ENCODE measurements at places on chromosomes 1 and 21.

DNA sequence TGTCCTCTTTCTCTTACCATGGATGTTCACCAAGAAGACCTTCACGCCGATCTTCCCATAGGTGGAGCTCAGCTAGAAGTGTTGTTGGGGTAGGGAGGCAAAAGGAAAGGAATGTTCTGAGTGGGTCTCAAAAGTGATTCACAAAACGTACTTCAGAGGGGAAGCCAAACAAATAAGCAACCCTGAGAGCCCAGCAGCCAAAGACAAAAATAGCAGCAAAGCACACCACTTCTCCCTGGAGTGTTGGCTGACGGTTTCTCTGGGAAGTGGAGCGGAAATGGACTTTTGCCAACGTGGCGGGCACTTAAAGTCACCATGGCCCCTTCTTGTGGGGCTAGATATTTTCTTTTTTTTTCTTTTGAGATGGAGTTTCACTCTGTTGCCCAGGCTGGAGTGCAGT is 23.1 kb downstream of the SLC26A9 start:
- DNase-seq = no peak

GRCh38 chr1:59004755-59005154 is 220.9 kb upstream of the JUN start:
- DNase-seq = no peak

DNA sequence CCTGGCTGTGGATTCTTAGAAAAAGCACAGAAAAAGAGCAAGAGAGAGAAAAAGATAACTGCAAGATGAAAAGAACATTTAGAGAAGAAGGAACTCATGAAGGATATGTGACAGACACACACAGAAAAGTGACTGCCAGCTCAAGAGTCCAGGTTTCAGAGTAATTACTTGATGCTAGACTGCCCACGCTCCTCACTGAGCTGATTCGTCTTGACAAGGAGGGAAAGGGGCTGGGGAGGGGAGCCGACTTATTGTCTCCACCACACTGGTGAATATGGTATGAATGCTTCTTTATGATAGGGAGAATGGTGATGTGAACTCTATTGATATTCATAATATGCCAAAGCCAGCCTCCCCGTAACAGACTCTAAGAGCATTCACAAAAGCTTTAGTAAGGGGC is 140.4 kb downstream of the BRINP2 start:
- no peak for DNase-seq

GRCh38 chr1:158121604-158122254 is 59.0 kb upstream of the CD1D start:
- no peak for DNase-seq

- no peak for DNase-seq
Observed at GRCh38 chr21:31403596-31404333, 59.7 kb upstream of the TIAM1 start.

- no peak for DNase-seq
Observed at GRCh38 chr1:103111926-103112325, 3.6 kb upstream of the COL11A1 start.

DNA sequence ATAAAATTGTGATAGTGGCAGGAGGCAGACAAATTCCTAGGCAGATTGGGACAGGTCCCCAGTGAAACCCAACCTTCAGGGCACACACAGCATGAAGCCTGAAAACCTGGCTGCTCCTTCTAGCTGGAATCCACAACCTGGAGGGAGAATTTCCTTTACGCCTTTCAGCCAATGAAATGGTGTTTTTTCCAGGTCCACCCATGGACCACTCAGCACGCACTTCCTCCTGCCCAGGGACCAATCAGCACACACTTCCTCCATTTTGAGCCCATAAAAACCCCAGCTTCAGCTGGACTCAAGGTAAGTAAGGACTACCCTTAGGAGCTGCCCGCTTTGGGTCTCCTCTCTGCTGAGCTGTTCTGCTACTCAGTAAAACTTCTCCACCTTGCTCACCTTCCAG is 120.1 kb downstream of the AKT3 start:
- no peak for DNase-seq

DNA sequence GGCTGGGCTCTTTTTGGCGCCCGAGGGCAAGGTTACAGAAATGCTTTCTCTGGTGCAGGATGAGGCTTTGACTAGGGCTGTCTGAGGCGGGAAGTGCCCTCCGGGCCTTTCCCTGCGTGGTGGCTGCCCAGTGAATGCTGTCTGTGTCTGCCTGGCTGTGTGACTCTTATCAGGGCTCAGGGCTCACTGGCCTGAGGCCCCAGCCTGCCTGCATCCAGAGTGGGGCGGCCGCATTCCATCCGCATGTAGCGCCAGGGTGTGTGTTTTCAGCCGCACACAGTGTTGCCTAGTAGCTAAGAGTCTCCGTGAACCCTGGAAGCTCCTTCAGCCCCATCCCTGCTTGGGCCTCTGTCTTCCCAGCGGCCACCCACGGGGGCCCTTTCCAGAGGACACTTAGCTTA is 59.1 kb downstream of the FAAP20 start:
- no peak for DNase-seq

GRCh38 chr21:33769057-33769456 is 126.8 kb downstream of the ITSN1 start:
- DNase-seq = no peak

DNA sequence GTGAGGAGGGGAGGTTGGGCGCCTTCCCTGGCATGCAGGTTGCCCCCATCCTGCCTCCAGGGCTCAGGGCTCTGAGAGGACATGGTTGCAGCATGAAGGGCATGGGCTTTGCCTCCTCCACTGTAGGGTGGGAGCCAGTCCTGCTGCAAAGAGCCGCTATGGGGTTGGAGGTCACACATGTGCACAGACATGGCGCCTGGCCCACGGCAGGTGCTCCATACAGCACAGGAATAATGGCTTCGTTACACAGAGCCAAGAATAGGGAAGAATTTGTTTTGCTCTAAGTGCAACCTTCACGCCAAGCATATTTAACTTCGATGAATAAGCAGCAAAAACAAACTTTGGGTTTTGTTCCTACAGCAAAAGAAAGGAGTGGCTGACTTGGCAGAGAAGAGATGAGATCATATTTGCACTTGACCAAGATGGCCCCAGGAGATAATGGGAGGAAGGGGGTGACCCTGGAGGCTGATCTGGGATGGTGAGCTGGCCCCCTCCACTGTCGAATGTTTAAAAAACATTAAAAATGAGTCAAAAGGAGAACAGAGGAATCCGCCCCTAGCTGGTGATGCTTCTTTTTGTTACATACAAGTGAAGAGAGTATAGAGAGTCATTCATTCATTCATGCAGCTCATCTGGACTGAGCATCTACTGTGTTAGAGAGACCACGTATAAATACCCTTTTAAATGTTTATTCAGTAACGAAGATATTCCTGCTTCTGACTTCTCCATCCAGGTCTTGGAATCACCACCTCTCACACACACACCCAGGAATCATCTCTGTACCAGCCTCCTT is 12.4 kb upstream of the C2CD2 start:
- DNase-seq = no peak

DNA sequence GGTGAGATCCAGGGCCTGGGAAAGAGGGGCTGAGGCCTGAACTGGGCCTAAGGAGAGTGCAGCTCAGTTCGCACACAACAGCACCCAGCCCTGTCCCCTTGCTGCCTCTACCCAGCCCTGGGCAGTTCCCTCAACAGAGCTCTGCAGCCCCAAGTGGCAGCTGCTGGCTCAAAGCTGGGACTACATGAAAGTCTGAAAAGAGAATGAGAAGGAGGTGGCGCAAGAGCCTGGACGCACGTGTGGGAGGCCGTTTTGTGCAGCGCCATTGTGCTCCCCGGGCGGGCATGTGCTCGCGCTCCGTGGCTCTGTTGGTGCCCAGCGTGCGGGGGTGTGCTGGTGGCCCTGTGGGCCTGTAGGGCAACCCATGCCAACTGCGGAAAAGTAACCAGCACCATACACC is 10.3 kb downstream of the GPR37L1 start:
- DNase-seq = no peak

GRCh38 chr1:85576642-85577418 is 3.7 kb upstream of the CCN1 start:
- DNase-seq = no peak

- DNase-seq = no peak
Observed at GRCh38 chr1:41241749-41242341, at the start of gene SCMH1. Gene SCMH1, minus strand, starts transcription at chr1:41242306. Its CDS starts 56,173 bp downstream, at chr1:41186133.

GRCh38 chr1:153663211-153663610 is 4.7 kb downstream of the SNAPIN start:
- no peak for DNase-seq

- DNase-seq = no peak
Observed at GRCh38 chr1:203361945-203362719, 11.2 kb upstream of the FMOD start.

- no peak for DNase-seq
Observed at GRCh38 chr1:110928191-110928590, 35.5 kb downstream of the LRIF1 start.

- DNase-seq = no peak
Observed at GRCh38 chr21:41663805-41664788, 102.8 kb downstream of the RIPK4 start.

DNA sequence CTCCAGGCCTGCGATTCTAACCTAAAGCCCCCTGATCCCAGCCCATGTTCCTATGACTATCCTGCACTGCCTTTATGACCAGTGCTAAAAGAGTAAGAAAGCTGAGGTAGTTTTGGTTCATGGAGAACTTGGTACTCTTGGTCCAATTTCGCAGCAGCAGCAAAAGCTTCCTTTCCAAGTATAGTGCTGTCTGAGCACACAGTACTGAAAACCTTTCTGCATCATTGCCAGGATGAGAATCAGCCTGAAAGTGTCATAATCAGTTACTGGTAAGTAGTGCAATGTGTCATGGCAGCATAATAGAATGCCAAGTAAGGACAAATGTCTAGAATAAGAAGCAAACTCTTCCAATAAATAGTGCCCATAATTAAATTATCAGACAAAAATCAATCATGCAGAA is 889.6 kb upstream of the ADGRL4 start:
- no peak for DNase-seq

DNA sequence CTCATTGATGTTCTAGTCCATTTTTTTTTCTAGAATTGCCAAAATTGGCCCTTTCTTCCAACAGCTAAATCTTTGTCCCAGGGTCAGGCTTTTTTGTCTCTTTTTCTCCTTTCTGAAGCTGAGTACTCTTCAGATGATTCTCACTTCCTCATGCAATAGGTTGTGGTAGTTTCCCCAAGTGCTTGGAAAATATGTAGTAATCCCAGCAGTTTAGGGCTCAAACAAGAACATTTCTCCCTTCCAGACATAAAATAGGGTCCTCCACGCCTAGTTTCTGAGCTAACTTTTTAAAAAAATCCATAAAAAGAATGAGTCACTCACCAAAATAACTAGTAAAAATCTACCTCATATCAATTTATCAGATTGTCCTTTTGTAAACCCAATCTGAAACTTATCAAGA is 10.0 kb upstream of the MCOLN3 start:
- no peak for DNase-seq

GRCh38 chr1:83670909-83671565 is 327.9 kb downstream of the TTLL7 start:
- DNase-seq = no peak

DNA sequence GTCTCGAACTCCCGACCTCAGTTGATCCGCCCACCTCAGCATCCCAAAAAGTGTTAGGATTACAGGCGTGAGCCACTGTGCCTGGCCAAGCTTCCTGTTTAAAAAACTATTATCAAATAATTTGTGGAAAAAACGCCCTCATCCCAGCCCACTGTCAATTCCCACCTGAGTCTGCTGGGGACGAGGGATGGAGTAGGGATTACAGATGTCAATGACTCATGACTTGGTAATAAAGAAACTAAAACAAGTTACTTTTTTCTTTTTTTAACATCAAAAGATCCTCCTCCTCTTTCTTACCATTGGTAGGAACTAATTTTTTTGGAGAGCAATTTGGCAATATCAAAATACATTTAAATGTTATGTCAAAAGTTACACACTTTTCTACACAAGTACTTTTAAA is 9.7 kb downstream of the CNN3 start:
- DNase-seq = no peak

DNA sequence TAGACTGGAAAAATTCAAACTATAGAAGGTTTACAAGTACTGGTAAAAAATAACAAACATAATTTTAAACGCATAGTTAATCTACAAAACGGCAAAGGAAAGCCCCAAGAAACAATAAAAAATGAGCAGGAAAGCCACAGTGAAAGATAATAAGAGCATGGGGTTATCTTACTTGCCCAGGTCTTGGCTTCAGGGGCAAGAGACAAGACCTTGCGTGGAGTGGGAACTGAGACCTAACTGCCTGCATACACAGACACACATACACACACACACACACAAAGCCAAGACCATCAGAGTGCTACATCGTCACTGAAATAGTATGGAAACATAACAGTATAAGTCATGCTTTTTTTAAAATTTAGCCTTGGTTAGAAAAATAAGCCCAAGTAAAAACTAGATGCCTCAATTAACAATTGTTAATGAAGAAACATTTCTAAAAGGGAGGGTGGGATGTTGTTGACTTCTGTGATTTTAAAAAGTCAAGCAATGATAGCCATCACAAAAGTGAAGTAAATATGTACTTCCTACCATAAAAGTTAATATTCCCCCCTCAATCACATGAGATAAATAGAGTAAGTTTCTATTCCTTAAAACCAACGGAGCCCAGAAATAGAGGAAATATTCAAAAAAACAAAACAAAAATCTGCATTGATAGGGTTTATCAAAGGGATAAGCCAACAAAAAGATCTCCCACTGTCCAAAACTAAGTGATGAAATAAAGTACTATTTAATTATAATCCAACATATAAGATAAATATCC is 29.4 kb upstream of the CRP start:
- DNase-seq = no peak

- DNase-seq = no peak
Observed at GRCh38 chr1:29744684-29745490, 508.6 kb downstream of the PTPRU start.

- no peak for DNase-seq
Observed at GRCh38 chr1:211334986-211335385, 8.4 kb downstream of the TRAF5 start.

- DNase-seq = peak; percentile 55
Observed at GRCh38 chr1:13775459-13775858, 75.5 kb downstream of the PRDM2 start.

GRCh38 chr1:22781483-22781882 is 70.8 kb downstream of the EPHB2 start:
- DNase-seq = no peak

DNA sequence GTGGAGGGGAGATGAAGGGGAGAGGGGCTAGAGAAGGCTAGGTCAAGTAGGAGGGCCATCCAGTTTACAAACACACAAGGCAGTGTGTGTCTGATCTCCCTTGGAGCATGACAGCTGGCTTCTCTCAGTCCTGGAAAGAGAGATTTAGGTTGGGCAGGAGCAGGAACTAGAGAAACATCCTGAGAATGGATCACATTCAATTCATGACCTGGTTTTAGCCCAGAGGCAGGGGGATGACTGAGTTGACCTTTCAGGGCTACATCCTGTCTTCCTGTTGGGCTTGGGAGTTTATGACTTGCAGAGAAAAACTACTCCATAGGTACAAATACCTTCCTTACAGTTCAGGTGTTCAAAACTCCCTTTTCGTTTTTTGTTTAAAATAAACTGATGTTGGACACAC is 97.0 kb downstream of the IGSF21 start:
- no peak for DNase-seq

Data from AG09309 (cell line).